Activated CD4-positive, alpha-beta T cell treated with anti-CD3 and anti-CD28 coated beads for 36 hours (primary cell): ENCODE measurements at places on chromosomes 7 and 10.

DNA sequence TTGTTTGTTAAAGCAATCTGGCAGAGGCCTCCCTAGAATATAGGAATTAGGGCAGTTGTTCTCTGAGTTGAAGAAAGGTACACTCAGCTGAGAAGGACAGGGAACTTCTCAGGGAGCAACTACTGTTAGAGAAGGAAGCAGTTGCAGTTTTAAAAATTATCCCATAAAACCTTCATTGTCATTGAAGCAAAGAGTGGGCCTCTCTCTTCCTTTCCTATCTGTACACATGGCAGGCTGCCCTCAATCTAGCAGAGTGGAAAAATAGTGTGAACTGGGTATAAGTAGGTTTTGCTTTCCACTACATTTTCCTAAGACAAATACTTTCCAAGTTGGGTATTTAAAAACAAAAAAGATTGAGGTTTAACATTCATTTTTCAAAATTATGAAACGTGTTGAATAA lies 236.7 kb upstream of the KLF14 start:
- peak; percentile 52 for DNase-seq

GRCh38 chr10:73817826-73818225 lies 6.4 kb upstream of the NDST2 start:
- no peak for DNase-seq

GRCh38 chr7:116512520-116513188 lies 12.2 kb upstream of the CAV1 start:
- no peak for DNase-seq

DNA sequence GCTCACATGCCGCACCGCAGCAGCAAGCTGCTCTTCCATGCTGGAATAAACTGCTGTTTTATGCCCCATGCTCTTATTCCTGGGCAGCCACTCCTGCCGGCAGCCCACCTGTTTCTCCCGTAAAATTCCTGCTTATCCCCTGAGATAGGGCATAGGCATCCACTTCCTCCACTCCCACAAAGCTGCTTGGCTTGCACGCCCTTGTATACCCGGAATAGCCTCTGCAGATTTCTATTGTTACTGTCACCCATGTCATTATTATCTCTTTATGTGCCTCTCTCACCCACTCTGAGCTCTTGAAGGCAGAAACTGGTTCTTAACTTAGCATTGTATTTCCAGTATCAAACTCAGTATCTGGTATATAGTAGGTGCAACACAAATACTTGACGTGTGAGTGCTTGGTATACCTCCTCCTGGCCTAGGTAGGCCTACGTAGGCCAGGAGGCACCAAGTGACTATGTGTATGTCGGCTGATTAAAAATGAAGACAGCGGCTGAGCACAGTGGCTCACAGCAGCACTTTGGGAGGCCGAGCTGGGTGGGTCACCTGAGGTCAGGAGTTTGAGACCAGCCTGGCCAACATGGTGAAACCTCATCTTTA lies 193.4 kb downstream of the CCDC3 start:
- DNase-seq = no peak

DNA sequence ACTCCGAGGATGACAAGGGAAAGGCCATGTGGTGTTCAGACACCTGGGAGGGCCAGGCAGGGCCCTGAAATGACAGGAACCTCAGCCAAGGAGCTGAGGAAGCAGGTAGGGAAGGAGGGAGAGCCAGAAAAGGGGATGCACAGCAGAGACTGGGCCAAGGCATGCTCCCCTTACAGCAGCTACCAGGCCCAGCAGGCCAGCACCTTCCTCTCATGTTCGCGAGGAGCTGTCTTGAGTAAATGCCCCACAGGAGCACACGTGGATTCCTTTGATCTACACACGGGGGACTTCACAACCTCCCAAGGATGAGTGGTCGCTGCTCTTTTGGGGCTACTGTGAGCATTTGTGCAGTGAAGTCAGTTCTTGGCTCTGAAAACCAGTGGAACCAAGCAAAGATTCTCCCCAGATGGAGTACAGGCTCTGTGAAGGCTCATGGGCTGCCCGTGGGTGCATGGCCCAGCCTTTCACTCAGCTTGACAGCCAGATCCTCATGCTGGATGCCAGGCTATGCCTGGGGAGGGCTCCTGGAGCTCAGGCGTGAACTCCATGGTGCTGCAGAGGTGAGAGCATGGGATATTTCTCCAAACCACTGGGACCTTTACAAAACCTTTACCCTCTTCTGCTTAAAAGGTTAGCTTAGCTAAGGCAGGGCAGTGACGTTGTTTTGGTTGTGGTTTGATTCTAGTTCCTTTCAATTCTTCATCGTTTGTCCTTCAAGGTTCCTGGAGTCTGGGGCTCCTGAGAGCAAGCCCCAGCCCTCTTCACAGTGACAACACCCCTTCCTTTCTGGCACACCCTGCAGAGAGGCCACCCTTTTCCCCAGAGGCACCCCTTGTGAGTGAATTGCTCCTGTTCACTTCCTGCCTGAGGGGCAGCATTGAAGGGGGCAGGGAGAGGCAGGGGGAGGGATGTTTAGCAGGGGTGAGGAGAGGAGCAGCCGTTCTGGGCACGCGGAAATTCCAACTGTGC lies 74.2 kb upstream of the ZPBP start:
- peak; percentile 44 for DNase-seq

- DNase-seq = no peak
Measured at GRCh38 chr10:117968354-117969182, 78.2 kb downstream of the RAB11FIP2 start.

DNA sequence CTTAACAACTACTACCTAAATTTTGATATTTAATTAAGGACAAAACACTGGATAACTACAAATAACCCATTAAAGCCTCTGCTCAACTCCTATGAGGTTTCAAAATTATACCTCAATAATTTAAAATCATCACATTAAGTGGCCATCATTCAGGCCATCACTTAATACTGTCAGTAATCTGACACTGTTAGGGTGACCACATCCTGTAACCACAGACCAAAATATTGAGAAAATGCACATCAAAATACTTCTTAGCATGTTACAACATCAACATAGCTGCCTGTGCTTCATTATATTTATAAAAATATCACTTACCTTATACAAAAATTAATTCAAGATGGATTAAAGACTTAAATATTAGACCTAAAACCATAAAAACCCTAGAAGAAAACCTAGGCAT lies 23.3 kb downstream of the SEM1 start:
- DNase-seq = no peak

GRCh38 chr7:157010588-157011332 lies at the start of gene MNX1:
Gene MNX1 (minus strand): TSS chr7:157010663. CDS start chr7:157010350, 313 bp downstream.
- DNase-seq = peak; percentile 73

- DNase-seq = peak; percentile 34
Measured at GRCh38 chr7:37410305-37411229, 38.1 kb downstream of the ELMO1 start.

DNA sequence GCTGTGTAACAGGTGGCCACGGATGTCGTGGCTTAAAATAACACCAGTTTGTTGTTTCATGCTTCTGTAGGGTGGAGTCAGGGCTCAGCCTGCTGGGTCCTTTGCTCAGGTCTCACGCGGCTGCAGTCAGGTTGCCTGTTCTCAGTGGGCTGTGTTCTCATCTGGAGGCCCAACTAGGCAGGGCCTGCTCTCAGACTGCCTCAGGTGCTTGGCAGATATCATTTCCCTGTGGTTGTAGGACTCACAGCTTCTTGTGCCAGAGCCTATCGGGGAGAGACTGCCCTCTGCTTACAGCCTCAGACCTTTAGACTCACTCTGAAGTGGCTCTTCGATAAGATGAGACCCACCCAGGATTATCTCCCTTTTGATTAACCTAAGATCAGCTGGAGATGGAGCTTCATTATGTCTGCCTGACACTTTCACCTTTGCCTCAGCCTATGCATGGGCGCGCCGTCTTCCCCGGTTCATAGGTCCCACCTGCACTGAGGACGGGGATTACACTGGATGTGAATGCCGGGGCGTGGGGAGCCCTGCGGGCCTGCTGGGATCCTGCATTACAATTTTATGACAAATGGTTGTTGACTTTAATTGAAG lies 55.3 kb downstream of the INPP5A start:
- no peak for DNase-seq

- no peak for DNase-seq
Measured at GRCh38 chr7:9488555-9488954, 1055.1 kb downstream of the NXPH1 start.

DNA sequence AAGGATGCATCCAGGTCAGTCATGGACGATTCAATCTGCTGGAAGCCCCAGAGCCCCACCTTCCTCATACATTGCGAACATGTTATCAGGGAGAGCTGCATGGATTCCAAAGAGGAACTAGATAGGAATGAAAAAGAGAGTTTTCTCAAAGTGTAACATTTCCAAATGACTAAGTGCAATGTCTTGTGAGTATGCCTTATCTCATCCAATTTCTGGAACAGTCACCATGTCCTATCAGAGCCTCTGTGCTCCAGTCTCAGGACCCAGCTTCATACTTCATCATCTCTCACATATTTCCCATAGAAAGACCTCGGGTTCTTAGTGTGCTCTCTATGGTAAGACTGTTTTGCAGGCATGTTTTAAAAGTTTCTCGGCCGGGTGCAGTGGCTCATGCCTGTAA lies 26.8 kb downstream of the ZC3HC1 start:
- DNase-seq = no peak

DNA sequence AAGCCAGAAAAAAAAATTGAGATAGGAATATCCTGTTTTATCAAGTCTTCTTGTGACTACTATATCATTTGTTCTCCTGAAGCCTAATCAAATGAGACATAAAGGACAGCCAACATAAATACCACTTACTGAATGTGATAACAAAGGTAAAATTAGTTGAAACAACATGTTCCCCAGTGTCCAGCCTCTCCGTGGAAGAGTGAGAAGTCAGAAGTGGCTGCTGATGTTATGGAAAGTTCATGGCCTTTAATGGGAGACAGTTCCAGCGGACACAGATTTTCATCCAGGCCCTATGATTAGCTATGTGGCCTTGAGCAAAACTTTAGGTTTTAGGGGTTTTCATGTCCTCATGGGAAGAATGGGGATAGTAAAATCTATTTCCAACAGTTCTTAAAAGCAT lies 724.3 kb downstream of the SUGCT start:
- DNase-seq = no peak

DNA sequence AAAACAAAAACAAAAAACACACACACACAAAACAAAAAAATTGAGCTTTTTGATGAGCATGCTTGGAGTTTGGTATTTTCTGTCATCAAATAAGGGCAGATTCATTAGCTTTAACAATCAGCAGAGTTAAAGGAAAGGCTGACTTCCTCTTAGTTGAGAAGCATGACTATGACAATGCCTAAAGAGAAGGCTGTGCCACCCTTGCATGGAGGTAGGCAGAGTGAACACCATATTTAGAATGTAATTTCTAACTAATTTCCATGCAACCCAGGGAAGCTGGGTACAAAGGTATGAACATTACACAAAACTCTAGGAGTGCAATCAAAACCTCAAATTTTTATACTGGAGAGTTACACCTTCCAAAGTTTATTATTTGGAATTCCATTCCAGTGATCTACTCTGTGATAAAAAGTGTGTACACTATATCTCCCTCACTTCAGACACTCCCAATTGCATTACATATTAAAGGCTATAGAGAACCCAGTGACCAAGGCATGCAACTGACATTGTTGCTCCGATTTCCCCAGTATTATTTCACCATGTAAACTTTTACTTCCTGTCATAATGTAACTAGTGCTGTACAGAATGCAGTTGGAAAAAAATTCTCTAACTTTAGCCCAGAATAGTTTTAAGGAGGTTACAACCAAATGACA lies 9.4 kb upstream of the CYCS start:
- no peak for DNase-seq

DNA sequence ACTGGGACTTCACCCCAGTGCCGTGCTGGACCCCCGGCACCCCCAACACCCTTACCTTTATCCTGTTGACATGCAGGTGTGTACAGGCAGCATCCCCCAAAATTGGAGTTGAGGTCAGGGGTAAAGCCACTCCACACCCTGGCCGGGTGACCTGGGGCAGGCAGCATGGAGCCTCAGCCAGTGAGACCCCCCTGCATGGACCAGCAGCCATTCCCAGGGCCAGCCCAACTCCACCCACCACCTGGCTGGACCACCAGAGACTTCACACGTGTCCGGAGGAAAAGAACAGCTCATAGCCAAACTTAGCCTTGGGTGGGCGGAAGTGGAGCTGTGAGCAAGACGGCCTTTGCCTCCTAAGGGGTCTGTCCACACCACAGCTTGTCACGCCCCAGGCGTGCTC lies 413.0 kb upstream of the FOXK1 start:
- DNase-seq = no peak

DNA sequence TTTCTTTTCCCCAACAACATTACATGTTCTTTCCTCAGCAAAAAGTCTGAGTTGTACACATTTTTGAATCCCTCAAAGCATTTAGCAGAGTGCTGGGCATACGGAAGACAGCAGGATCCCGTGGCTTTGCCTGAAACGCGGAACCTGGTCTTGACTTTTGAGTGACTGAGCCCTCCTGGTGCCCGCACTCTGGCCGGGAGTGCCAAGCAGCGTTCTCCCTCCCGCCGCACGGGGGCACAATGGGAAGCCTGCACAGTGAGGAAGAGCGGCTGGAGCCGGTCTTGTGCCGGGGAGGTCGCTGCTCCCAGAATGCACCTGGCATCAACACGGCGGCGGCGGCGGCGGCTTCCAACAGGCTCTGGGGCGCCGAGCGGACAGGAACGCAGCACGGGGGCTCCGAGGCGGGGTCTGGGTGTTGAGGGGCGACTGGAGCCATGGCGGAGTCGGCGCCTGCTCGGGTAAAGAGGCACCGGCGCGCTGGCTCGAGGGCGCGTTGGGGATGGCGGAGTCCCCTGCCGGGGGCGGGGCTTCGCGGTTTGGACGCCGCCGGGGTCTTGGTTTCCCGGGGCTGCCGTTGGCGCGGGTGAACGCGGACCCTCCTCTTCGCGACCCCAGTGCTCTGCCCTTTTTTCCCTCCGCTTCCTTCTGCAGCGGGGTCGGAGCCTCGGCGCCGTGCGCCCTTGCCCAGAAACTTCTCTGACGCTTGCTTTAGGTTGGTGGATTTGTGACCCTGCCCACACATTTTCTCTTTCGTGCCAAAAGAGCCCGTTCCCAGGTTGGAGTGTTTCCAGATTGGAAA lies at the start of gene ZNF212:
ZNF212 (plus strand) TSS at position 307 of the 799 bp plus-strand sequence; CDS start at position 435, 128 bp downstream.
- peak; percentile 95 for DNase-seq

DNA sequence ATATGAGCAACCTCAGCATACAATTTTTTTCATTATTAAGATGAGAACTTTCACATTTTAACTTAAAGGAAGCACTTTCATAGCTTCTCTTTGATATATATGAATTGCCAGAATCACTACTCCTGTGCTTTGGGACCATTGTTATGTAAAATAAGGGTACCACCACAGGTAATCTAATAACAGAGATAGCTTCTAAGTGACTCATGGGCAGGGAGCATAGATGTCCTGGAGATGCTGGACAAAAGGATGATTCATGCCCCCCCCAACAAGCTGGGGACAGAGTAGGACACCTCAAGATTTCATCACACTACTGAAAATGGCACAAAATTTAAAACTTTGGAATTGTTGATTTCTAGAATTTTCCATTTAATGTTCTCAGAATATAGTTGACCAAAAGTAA lies 641.1 kb downstream of the PCDH15 start:
- no peak for DNase-seq
